ENCODE measurements at places on chromosomes 1 and 21. TPM values are rescaled to one million over a fixed set of nuclear protein-coding genes. Genes with fewer than 3 reads are reported as not detected.

SV2A gene
- total RNA-seq, result 75.7 TPM

KCNC4 gene
- total RNA-seq, result 5.9 TPM

SLC9C2 gene
- 1.9 TPM for total RNA-seq

ALX3 gene
- not detected for total RNA-seq

NHLH2 gene
- 1.9 TPM for total RNA-seq

MACF1 gene
- total RNA-seq, result 906 TPM

ITGB2 gene
- 8.5 TPM for total RNA-seq

HSD11B1 gene
- total RNA-seq, result not detected

UMODL1 gene
- not detected for total RNA-seq

TEDDM1 gene
- total RNA-seq, result not detected

CYP4A11 gene
- 0.31 TPM for total RNA-seq

FAM43B gene
- 0.63 TPM for total RNA-seq

STUM gene
- total RNA-seq, result 38.2 TPM

PIAS3 gene
- total RNA-seq, result 11.3 TPM

MYBPH gene
- total RNA-seq, result not detected

SPATA45 gene
- total RNA-seq, result not detected

TSPEAR gene
- total RNA-seq, result not detected

TEX38 gene
- total RNA-seq, result not detected

TPTE gene
- total RNA-seq, result not detected

SNAP47 gene
- 77.3 TPM for total RNA-seq

ADAMTS5 gene
- 5.3 TPM for total RNA-seq

TRNAU1AP gene
- total RNA-seq, result 61.0 TPM
